ENCODE measurements at places on chromosomes 5 and 9.
A peak's percentile ranks its signal among the peaks of the same experiment; 100 is the strongest.

- DNase-seq: no peak
These were observed 355.9 kb upstream of the TLE4 start for GRCh38 chr9:79215821-79216220.

DNA sequence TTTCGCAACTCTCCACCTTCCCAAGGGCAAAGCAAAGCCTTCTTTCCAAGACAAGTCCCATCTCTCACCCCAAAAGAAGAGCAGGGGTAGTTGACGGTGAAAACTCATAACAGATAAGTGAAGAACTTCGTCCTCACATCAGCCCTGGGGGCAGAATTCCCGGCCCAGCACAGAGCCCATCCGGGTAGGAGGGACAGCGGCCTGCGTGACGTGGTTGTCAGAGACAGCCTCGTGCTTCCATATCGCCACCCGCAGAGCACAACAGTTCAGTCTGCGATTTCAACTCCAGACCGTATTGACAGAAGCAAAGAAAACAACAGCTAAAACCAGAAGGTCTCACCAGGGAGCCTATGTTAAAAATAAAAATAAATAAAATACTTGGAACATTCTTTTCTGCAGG, 273.2 kb downstream of the SYK start:
- DNase-seq: no peak

- DNase-seq: no peak
These were observed 47.3 kb upstream of the CDKN2AIPNL start for GRCh38 chr5:134459010-134459403.

DNA sequence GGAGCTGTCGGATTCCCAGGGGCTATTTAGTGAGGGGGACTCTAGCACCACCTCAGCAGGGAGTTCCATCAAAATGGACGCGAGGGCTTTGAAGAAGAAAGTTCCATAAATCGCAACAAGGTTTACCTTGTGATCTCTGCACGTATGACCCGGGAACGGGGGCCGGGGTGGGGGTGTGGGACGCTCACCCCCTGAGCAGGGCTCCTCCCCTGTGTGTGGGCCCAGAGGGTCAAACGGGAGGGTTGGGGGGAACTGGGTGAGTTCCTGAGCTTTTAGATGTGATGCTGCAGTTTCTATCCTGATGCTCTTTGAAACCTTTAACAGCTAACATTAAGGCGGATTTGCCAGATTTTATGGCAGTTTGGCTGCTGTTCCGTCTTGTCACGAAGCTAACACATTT, 18.9 kb upstream of the LRRC14B start:
- DNase-seq: no peak

- peak; percentile 83 for DNase-seq
These were observed 31.9 kb downstream of the ANKRD33B start for GRCh38 chr5:10595672-10596309.

GRCh38 chr9:136363949-136364748, 605 bp upstream of the DNLZ start:
- no peak for DNase-seq

- no peak for DNase-seq
These were observed 45.7 kb upstream of the PTGS1 start for GRCh38 chr9:122325124-122325523.

DNA sequence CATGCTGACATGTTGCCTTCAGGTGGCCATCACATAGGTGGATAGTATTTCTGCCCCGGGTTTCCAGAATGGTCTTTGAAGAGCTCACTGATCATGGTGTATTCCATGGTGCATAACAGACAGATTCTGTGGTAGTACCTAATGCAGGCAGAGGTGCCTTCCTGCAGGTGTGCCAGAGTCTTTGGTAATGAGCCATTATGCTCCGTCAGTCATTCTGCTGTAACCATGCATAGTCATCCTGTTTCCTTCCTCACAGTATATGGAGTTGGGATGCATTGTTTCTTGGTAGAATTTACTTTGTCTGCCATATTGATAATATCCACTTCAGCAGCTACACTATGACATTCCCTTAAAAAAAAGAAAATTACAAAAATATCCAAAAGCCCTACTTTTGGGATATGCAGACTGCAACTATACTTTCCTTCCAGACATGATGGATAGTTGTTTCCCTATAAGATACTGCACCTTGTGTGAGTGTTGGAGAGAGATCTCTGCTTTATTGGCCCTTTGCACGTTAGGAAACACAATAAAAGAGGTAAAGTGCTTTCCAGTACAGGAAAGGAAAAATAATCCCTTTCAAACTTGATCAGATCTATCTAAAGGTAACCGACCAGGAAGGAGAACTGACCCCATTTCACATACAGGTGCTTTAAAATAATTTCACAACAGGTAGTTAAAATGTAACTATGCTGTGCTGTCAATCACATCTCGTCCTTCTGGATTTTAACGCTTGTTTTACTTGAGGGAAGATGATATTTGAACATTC, 537.5 kb upstream of the WWC1 start:
- no peak for DNase-seq

- DNase-seq: no peak
These were observed 7.3 kb downstream of the FOXI1 start for GRCh38 chr5:170112876-170113521.

DNA sequence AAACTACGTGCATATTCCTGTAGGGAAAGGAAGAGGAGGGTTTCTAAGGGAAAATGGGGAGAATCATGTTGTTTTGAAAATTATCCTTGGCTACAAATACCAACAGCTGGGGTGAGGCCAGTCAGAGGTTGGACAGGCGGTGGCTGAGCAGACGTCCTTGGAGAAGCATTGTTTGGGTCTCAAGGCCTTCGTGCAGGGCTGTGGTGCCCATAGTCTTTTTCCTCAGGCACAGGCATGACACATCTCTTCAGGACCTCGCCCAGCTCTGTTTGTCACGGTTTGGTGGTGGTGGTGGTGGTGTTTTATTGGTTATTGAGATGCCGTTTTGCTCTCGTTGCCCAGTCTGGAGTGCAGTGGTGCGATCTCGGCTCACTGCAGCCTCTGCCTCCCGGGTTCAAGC, 27.8 kb upstream of the EGFL7 start:
- DNase-seq: no peak

- DNase-seq: no peak
These were observed 1636.5 kb upstream of the C9orf72 start for GRCh38 chr9:29209748-29210291.

DNA sequence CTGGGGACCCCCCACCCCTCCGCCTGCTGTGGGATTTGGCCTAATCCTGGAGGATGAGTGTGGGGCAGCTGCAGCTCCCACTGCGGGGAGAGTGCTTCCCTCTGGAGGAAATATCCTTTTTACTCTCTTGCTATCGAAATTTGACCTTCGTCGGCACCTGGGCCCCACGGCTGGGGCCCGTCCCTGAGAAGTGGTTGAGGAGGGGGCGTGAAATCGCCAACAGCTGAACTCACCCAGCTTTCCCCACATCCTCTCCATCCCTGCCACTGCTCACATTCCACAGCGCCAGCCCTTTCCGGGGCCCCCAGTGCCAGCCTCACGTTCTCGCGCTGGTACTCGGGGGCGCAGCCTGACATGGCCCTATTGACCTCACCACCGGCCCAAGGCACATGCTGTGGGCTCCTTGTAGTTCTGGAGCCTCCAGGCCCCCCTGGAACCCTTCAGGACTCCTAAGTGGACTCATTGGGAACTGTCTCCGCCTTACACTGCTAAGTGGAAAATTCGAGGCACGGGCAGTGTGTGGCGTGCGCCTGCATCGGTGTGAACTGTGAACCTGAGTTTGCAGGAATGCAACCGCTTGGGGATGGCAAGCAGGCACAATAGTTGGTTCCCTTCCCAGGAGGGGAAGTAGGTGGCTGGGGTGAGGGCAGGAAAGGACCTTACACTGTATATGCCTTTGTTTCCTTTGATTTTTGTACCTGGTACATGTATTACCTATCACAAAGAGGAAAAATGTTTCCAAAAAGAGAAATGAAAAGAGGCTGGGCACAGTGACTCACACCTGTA, 19.2 kb downstream of the FGFR4 start:
- DNase-seq: no peak

DNA sequence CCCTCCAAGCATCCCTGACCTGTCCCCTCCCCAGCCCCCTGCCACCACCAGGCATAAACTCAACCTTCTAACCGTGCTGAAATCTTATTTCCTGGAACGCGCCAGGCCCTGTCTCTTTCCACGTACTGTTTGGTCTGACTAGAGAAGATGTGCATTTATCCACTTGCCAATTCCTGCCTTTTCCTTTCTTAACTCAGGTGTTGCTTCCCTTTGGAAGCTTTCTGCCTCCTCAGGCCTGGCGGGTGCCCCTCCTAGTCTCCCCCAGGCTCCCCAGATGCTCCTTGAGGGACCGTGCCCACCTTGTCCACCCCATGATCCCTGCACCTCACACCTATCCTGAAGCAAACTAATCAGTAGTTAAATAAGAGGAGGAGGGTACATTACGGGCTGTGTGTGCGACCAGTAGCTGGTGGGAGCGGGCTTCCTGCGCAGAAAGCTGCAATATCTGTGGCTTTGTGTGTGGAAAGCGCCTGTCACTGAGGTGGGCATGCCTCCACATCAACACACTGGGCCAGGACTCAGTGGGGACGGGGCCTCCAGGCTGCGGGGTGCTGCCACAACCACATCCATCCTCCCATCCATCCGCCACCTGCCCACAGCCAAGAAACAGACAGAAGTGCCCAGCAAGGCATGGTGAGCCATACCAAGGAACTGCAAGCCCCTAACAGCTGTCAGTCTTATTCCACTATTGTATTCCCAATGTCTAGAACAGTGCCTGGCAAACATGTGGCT, 73.5 kb downstream of the COL23A1 start:
- no peak for DNase-seq

DNA sequence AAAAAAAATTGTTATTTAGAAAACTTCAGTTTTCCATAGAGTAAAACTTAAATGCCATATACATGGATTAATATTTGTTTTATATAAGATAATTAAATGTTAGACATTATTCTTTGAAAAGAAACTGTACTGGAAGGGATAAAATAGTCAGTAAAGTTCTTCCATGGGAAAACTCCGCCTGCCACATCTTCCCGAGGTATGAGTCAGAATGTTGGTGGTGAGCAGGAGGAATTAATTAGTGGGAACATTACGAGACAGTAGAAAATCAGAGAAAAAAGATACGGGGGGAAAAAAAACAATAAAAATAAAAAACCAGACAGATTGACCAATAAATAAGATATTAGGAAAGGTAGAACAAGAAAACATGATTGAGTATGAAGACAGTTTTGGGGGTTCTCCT, 930.3 kb upstream of the C9orf72 start:
- DNase-seq: no peak

GRCh38 chr5:176878463-176878862, 20.7 kb downstream of the HK3 start:
- no peak for DNase-seq

DNA sequence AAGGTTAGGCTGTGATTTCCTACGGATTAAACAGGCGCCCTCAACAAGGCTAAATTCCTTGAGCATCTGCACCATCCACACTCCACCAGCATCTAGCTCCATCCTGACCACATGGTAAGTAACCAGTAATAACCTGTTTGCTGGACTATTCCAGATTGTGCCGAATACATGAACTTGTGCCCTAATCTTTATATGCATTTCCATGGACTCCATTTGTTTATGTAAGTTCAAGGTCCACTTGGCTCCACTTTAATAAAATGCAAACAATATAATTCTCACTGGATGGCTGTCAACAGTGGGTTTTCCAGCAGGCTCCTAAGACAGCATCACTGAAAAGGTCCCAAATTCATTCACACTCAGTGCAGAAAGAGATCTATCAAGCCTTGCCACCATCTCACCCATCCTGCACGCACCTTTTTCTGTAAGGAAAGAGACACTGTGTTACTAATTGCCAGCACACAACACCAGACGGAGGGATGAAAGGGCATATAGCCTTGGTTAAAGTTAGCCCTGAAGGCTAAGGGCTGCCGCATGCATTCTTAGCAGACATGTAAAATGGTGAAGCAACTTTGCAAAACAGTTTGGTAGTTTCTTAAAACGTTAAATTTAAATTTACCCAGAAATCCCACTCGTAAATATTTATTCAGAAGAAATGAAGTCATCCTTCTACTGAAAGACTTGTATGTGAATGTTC, 88.7 kb downstream of the GLIS3 start:
- DNase-seq: no peak

- DNase-seq: no peak
These were observed 441.5 kb downstream of the ENC1 start for GRCh38 chr5:74199005-74199404.

DNA sequence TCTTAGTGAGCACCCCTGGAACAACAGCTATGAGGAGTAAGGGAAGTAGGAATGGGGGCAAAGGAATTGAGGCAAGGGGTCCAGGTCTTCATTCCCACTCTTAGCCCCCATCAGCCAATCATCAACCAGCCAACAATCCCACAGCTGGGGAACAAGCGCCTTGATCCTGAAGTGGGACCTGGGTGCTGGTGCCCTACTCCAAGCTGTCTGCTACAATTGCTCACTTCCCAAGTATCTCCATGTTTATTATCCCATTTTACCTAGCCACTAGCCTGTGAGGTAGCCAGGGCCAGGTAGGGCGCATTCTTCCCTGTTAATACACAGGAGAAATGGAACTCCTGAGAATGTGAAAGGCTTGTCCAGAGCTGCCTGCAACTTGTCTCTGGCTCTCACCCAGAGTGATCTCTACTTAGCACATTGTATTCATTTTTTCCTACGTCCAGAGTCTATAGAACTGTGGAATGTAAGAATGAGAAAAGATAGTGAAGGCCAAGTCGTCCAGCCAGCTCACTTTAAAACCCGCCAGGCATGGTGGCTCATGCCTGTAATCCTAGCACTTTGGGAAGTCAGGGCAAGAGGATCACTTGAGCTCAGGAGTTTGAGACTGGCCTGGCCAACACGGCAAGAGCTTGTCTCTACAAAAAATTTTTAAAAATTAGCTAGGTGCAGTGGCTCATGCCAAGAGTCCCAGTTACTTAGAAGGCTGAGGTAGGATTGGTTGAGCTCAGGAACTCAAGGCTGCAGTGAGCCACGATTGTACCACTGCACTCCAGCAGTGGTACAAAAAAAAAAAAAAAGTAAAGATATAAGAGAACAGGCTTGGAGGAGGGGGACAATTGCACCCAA, 6.2 kb upstream of the DNAJC18 start:
- peak; percentile 52 for DNase-seq

DNA sequence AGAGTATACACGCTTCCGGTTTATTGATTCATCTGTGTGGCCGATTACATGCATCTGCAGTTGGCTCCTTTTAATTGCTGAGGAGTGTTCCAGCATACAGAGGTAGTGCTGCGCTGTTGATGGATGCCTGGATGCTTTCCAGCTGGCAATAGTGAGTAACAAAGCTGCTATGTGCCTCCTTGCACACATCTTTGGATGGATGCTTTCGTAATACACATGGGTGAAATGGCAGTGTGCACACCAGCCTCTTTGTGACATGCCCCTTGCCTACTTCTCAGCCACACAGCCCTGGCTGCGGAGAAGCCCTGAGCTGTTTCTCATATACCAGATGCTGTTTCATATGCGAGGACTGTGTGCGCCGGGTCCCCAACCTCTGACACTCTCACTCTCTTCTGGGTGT, 151.0 kb downstream of the GADD45G start:
- DNase-seq: peak; percentile 9

All from fibroblast of the conjunctiva (primary cell).